ENCODE measurements at places on chromosomes 4 and X. TPM values are rescaled to one million over a fixed set of nuclear protein-coding genes. Genes with fewer than 3 reads are reported as not detected.

The ZCCHC18 gene
- 2.9 TPM for total RNA-seq

The GNRHR gene
- total RNA-seq: not detected

- no peak for DNase-seq
- H3K27me3 ChIP-seq: no peaks in the 10 kb centered on the region
- H3K36me3 ChIP-seq: no peaks in the 10 kb centered on the region
- no peaks in the 10 kb centered on the region for H3K4me1 ChIP-seq
These were observed 318.6 kb downstream of the LDB2 start for GRCh38 chr4:16579866-16580265.

The CSAG1 gene
- not detected for total RNA-seq

The SOWAHD gene
- 0.25 TPM for total RNA-seq

- H3K4me1 ChIP-seq: no peaks in the 10 kb centered on the region
- DNase-seq: no peak
- no peaks in the 10 kb centered on the region for H3K27me3 ChIP-seq
- H3K36me3 ChIP-seq: no peaks in the 10 kb centered on the region
- H3K4me3 ChIP-seq: no peak overlapping the region
- no peak overlapping the region for H3K27ac ChIP-seq
These were observed 98.4 kb downstream of the PRSS12 start for GRCh38 chr4:118254368-118254767.

DNA sequence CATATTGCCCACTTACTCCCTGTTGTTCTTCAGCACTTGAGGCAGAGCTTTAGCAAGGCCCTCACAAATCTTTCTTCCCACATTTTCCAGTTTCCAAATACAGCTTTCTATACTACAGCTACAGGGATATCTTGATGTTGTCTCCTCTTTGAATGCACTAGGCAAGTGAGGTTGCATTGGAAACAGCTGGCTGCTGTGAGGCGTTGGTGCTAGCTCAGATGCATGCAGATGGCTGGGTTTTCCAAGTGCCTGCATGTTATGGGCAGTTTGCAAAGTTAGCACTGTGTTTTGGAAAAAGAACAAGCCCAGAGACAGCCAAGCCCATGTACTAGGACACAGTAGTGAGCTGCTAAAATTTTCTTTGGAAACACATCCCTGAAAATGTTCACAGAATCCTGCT, 315.1 kb upstream of the RASGEF1B start:
- H3K27ac ChIP-seq: no peak overlapping the region
- H3K4me1 ChIP-seq: peaks cover 3% of the 10 kb centered on the region
- H3K27me3 ChIP-seq: no peaks in the 10 kb centered on the region
- H3K4me3 ChIP-seq: no peak overlapping the region

DNA sequence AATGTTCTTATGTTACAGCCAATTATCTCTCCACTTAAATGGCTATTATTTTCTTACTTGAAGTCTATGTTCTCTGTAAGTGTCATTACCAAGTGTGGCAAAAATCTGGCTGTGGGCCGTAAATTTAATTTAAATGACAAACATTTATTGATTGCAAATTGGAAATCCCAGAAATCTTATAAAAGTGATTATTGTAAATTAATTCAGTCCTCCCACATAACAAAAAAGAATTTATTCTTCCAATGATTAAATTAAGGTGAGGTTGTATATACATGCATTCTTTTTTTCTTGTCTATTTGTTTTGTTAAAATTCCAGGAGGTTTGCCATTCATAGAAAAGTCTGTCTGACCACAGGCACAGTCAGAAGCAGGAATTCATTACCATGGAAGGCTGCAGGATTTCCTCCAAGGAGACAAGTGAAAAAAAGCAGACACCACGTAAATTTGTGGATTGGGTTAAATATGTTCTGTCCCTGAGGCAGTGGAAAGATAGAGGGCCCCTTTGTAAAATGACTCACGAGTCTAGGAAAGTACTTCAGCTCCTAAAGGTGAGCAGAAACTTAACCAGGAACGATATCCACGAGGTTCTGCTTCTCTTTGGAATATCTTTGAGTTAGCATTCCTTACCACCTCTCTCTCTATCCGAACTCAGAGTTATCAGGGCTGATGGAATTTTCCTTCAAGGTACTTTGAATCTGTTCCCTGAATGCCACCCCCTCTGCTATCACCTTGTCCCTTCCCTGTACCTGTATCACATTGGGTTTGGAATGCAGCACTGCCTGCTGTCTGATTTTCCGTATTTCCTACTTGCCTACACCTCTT, 10.7 kb downstream of the PPARGC1A start:
- H3K36me3 ChIP-seq: no peaks in the 10 kb centered on the region
- H3K27me3 ChIP-seq: no peaks in the 10 kb centered on the region
- H3K4me1 ChIP-seq: no peaks in the 10 kb centered on the region
- no peak overlapping the region for H3K4me3 ChIP-seq

DNA sequence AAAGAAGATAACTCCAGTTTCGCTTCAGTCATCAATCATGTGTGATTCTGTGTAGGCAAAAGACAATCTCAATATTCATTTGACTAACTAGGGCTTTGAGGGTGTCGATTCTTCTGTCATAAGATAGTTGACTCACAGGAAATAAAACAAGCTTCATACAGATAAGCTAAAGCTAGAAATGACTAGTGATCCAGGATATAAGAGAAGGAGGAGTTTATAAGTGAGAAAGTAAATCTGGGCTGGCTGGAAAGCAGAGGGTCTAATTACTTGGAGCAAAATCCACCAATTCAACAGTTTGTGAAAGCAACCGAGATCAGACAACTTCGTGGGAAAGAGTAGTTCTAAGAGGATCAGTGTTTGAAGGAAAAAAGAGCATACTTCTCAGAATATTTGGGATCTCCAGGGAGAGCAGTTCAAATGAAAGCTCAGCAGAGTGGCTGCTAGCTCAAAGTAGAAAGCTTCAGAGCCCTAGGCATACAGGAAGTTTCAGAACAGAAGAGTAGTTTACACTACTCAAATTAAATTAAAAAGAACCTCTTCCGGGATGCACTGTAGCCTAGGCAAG, 429.3 kb downstream of the INPP4B start:
- H3K4me3 ChIP-seq: peak overlapping the region; percentile 36
- DNase-seq: peak; percentile 19
- no peaks in the 10 kb centered on the region for H3K36me3 ChIP-seq
- H3K27me3 ChIP-seq: no peaks in the 10 kb centered on the region

- H3K27ac ChIP-seq: no peak overlapping the region
- peaks cover 12% of the 10 kb centered on the region for H3K4me1 ChIP-seq
- peaks cover 65% of the 10 kb centered on the region for H3K27me3 ChIP-seq
- DNase-seq: no peak
- H3K4me3 ChIP-seq: no peak overlapping the region
These were observed 2.2 kb upstream of the NKX1-1 start for GRCh38 chr4:1408418-1408817.

The PNCK gene
- total RNA-seq: 0.70 TPM

The PPP1R2C gene
- not detected for total RNA-seq

DNA sequence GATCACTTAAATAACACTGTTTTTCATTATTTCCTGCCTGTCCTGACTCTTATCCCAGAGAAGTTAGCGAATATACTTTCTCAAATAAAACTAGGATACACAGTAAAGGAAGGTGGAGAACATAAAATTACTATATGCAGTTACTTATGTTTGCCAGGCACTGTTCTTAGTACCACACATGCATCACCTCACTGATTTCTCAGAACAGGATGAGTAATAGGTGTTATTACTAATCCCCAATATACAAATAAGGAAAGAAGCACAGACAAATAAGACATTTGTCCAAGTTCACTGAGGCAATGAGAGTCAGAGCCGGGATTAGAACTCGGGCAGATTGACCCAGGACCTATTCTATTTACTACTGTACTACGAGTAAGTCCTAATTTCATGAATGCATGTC, 91.7 kb downstream of the CORIN start:
- H3K27me3 ChIP-seq: peaks cover 4% of the 10 kb centered on the region
- H3K4me1 ChIP-seq: no peaks in the 10 kb centered on the region
- H3K4me3 ChIP-seq: no peak overlapping the region
- no peak overlapping the region for H3K27ac ChIP-seq
- no peaks in the 10 kb centered on the region for H3K36me3 ChIP-seq

GRCh38 chrX:136202889-136203288, 48.3 kb downstream of the MAP7D3 start:
- peaks cover 11% of the 10 kb centered on the region for H3K36me3 ChIP-seq
- peaks cover 34% of the 10 kb centered on the region for H3K4me1 ChIP-seq
- no peak overlapping the region for H3K4me3 ChIP-seq
- H3K27me3 ChIP-seq: no peaks in the 10 kb centered on the region
- H3K27ac ChIP-seq: no peak overlapping the region

DNA sequence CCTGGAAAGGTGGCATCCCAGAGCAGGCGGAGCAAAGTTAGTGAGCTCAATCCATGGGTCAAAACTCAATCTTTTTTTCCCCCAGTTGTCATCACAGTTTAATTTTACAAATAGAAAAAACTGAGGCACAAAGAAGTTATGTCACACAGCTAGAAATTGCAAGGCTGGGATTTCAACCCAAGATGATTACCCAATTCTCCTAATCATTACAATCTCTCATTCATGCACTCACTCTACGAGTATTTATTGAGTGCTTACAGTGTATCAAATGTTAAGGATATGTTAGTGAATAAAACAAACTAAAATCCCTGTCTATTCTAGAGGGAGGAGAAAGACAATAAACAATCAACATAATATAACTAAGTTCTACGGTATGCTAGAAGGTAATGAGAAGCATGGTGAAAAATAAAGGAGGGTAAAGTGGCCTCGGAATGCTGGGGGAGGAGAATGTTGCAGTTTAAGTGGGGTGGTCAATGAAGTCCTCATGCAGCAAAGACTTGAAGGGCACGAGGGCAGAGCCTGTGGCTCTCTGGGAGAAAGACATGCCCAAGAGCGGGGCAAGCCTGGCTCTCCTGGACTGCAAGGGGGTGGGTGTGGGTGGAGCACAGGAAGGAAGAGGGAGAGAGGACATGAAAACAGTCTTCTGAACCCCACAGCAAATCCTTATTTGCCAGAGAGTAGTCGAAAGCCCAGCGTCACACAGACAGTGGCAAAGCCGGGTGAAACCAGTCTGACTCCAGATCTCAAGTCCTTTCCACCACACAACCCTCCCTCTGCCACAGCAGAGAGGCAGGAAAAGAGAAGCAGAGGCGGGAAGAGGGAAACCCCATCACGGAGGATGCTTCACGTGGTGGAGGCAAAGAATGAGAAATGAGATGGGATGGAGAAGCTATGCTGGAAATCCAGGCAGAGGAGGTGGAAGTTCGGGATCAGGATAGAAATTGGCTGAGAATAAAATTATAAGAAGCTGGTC, 48.3 kb downstream of the RAB33B start:
- H3K4me1 ChIP-seq: peaks cover 3% of the 10 kb centered on the region
- no peaks in the 10 kb centered on the region for H3K27me3 ChIP-seq
- H3K4me3 ChIP-seq: no peak overlapping the region
- no peaks in the 10 kb centered on the region for H3K36me3 ChIP-seq
- no peak for DNase-seq

DNA sequence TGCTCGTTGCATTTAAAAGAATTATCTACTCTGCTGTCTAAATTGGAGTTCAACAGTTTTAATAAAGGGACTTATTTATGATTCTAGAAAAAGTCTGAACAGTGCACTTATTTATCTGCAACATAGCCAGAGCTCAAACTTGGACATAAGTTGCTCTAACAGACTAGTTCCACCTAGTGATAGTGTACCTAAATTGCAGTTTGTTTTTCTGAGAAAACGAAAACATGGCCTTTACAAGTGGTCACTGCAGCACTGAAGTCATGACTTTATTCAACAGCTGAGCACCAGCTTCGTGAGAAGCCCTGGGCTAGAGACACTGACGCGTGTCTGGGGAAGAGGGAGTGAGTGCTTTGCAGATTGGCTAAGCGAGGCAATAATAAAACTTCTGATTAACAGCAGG, 77.3 kb upstream of the IGSF1 start:
- H3K4me1 ChIP-seq: no peaks in the 10 kb centered on the region
- H3K36me3 ChIP-seq: no peaks in the 10 kb centered on the region
- no peak for DNase-seq
- H3K27me3 ChIP-seq: no peaks in the 10 kb centered on the region
- no peak overlapping the region for H3K4me3 ChIP-seq

The PPP1R3F gene
- total RNA-seq: 9.1 TPM

The POLR2B gene
- total RNA-seq: 70.0 TPM

- peak overlapping the region; percentile 94 for H3K27ac ChIP-seq
- no peak for DNase-seq
- H3K4me1 ChIP-seq: peaks cover 35% of the 10 kb centered on the region
- no peaks in the 10 kb centered on the region for H3K27me3 ChIP-seq
- peak overlapping the region; percentile 93 for H3K4me3 ChIP-seq
- H3K36me3 ChIP-seq: no peaks in the 10 kb centered on the region
These were observed 507 bp downstream of the LIN54 start for GRCh38 chr4:83010111-83010521.

GRCh38 chrX:44802613-44803012, 41.2 kb upstream of the DUSP21 start:
- no peak for DNase-seq
- H3K4me1 ChIP-seq: no peaks in the 10 kb centered on the region
- no peak overlapping the region for H3K27ac ChIP-seq
- no peak overlapping the region for H3K4me3 ChIP-seq
- H3K27me3 ChIP-seq: no peaks in the 10 kb centered on the region

The F9 gene
- total RNA-seq: not detected

DNA sequence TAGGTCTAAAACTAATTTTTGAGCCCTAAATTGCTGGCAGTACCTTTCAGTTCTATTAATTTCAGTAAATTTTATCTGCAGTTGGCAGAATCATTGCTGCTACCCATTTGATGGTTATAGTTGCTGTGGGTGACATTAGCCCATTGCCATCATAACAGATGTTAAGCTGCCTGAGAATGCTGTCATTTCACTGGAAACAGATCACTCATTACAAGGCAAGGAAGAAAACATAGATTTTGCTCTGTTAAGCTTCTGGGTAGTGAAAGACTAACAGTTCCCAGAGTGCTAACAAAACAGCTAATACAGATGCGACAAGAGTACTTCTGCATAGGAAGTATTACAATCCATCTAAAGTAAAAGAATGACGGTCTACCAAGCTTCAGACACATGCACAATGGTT, 213.2 kb downstream of the SPANXN3 start:
- H3K4me1 ChIP-seq: no peaks in the 10 kb centered on the region
- no peak overlapping the region for H3K27ac ChIP-seq
- no peaks in the 10 kb centered on the region for H3K27me3 ChIP-seq
- no peaks in the 10 kb centered on the region for H3K36me3 ChIP-seq
- DNase-seq: no peak

GRCh38 chrX:13397878-13398818, 78.3 kb upstream of the ATXN3L start:
- no peaks in the 10 kb centered on the region for H3K36me3 ChIP-seq
- no peaks in the 10 kb centered on the region for H3K27me3 ChIP-seq
- H3K27ac ChIP-seq: no peak overlapping the region
- no peaks in the 10 kb centered on the region for H3K4me1 ChIP-seq

GRCh38 chrX:15170927-15171326, 99.0 kb downstream of the ASB9 start:
- no peak for DNase-seq
- no peak overlapping the region for H3K27ac ChIP-seq
- no peaks in the 10 kb centered on the region for H3K27me3 ChIP-seq
- H3K4me1 ChIP-seq: no peaks in the 10 kb centered on the region
- H3K36me3 ChIP-seq: no peaks in the 10 kb centered on the region
- no peak overlapping the region for H3K4me3 ChIP-seq

The PRKG2 gene
- total RNA-seq: 0.27 TPM

The MAGIX gene
- total RNA-seq: 0.93 TPM

- H3K36me3 ChIP-seq: peaks cover 5% of the 10 kb centered on the region
- H3K4me3 ChIP-seq: no peak overlapping the region
- H3K27me3 ChIP-seq: no peaks in the 10 kb centered on the region
These were observed 25.1 kb downstream of the XIAP start for GRCh38 chrX:123884809-123885408.

- H3K4me1 ChIP-seq: no peaks in the 10 kb centered on the region
- no peak overlapping the region for H3K27ac ChIP-seq
- no peaks in the 10 kb centered on the region for H3K27me3 ChIP-seq
- no peaks in the 10 kb centered on the region for H3K36me3 ChIP-seq
These were observed 646.7 kb downstream of the TLL1 start for GRCh38 chr4:166519774-166520173.

- no peaks in the 10 kb centered on the region for H3K27me3 ChIP-seq
- H3K4me1 ChIP-seq: no peaks in the 10 kb centered on the region
- H3K36me3 ChIP-seq: no peaks in the 10 kb centered on the region
- H3K4me3 ChIP-seq: no peak overlapping the region
- DNase-seq: no peak
These were observed 283.2 kb downstream of the DCHS2 start for GRCh38 chr4:154208424-154208823.

All from CD4-positive, alpha-beta T cell (primary cell).